Psoas muscle (tissue), 8 donors: ENCODE measurements at places on chromosomes 11 and 22. TPM values are rescaled to one million over a fixed set of nuclear protein-coding genes. Genes with fewer than 3 reads are reported as not detected.
A peak's percentile ranks its signal among the peaks of the same experiment; 100 is the strongest.

The BRSK2 gene
- 0.44 TPM for polyA plus RNA-seq

DNA sequence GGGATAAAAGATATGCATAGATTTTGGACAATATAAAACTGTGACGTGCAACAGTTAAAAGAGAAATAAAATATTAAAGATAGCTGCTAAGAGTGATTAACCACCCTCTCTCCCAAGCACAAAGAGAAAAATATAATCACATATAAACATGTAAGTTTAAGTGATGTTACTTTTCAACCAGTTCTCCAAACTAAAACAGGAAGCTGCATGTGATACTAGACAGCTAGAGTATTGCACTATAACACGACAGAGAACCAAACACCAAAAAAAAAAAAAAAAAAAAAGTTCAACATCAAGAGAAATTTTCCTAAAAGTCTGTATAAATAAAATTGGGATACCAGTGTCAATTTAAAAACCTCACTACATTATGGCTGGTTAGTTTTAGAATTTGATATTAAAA, 79.1 kb downstream of the PICALM start:
- no peak for DNase-seq

- no peak for DNase-seq
These were observed 56.8 kb downstream of the CD6 start for GRCh38 chr11:61028135-61028729.

The YAP1 gene
- polyA plus RNA-seq, result 42.3 TPM

The PHOX2A gene
- not detected for polyA plus RNA-seq

The CCDC90B gene
- polyA plus RNA-seq, result 46.4 TPM

The TEAD1 gene
- polyA plus RNA-seq, result 11.3 TPM

- DNase-seq, result no peak
These were observed 32.2 kb downstream of the PARVG start for GRCh38 chr22:44212936-44213335.

The TYR gene
- polyA plus RNA-seq, result not detected

DNA sequence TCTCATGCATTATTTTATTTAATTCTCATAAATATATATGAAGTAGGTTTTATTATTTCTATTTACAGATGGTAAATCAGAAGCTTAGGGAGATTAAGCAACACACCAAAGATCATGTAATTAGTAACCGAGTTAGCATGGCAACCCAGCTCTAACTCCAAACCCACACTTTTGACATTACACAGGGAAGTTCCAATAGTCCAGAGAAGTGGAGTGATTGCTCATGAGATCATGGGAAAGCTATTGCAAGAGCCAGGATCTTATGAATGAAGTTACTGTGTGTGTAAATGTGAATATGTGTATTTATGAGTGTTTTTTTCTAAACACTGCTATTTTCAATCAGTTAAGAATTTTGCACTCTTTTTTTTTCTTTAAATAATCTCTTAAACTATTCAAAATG, 225.8 kb upstream of the KIRREL3 start:
- DNase-seq, result no peak

The IGLL5 gene
- not detected for polyA plus RNA-seq

- DNase-seq, result peak; percentile 84
These were observed at the start of the genes RIBC2 and SMC1B for GRCh38 chr22:45413368-45414211. Gene RIBC2 (plus strand): TSS chr22:45413693. CDS start chr22:45413887, 194 bp downstream. Gene SMC1B (minus strand): TSS chr22:45413599. CDS start chr22:45413567, 32 bp downstream.

The IFITM10 gene
- 1.2 TPM for polyA plus RNA-seq

- no peak for DNase-seq
These were observed 555.0 kb downstream of the BRD1 start for GRCh38 chr22:49272546-49273125.

DNA sequence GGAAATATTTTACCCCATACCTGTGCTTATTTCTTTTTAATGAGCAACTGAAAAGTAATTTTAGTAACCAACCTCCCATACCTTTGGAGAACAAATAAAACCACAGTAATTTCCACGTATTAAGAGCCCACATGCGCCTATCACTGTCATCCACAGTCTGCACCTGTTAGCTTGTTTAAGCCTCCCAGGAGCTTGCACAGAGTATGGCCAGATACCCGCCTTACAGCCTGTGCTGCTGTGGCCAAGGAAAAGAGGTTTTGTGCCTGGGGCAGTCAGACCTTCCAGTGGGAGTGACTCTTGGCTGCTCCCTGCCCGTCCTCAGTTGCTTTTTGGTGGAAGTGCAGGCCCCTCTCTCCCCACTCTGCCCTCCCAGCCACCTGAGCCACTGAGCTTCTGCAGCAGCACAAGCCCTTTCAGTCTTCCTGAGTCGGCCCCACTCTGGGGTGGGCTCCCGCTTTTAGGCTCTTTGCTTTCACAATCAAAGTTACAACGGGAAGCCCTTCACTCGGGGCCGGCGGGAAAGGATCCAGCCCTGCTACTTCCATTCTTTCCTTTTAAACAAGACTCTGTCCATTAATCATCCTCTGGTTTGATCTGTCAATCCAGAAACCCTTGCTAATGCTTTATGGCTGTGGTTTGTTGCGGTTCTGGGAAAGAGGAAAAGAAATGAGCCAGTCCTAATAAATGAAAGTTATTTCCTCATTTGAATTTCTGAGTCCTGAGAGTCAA, 308.8 kb downstream of the TBC1D22A start:
- no peak for DNase-seq

GRCh38 chr11:104122836-104123235, 41.1 kb downstream of the PDGFD start:
- DNase-seq, result no peak

The CRYAB gene
- polyA plus RNA-seq, result 9,489 TPM

DNA sequence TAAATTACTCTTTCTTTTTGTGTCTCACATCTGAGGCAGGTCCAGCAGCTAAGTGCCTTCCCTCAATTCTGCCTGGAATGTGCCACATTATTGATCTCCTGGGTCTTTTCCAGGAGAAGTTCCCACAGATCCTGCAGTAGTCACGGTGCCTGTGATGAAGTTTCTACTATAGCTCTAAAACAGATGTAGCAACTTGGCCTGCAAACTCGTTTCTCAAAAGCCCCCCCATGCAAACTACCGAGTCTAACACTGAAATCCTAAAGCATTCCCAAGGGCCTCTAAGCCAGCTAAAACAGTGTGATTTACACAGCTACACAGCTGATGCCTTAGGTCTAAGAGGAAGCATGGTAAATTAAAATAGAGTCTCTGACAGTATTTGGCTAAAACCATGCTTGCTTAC, 54.3 kb downstream of the DDI1 start:
- no peak for DNase-seq

DNA sequence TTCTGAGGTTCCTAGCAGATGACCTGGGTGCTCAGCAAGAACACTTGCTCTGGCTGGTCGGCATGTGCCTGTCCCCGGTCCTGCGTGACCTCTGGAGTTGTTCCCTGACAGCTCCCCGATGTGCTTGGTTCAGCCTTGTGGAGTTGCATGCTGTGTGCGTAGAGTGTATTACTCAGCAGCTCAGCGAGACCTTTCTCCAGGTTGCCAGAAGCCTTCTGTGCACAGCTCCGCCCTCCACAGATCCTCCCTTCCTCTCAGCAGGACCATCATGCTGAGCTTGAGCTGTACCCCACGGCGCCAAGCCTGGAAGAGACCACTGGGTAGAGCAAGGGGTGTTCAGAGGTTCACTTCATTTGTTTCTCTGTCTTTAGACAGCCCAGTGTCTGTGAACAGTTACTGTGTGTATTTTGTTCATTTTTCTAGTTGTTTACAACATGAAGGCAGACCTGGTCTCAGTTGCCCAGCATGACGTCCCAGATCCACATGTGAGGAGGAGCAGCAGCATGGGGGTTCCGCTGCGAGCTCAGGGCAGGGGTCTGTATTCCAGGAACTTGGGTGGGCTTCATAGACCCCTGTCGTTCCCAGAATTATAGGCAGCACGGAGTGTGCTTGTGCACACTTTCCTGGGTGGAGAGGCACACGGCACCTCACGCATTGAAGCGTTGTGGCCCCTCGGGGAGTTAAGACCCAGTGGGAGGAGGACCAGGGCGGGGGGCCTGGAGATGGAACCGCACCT, 148.6 kb downstream of the IGLL1 start:
- peak; percentile 68 for DNase-seq

The HEPHL1 gene
- not detected for polyA plus RNA-seq

GRCh38 chr22:47228767-47229166, 466.3 kb downstream of the TBC1D22A start:
- no peak for DNase-seq

The MMP12 gene
- not detected for polyA plus RNA-seq

GRCh38 chr11:82858556-82859091, 41.6 kb downstream of the PRCP start:
- DNase-seq, result no peak

DNA sequence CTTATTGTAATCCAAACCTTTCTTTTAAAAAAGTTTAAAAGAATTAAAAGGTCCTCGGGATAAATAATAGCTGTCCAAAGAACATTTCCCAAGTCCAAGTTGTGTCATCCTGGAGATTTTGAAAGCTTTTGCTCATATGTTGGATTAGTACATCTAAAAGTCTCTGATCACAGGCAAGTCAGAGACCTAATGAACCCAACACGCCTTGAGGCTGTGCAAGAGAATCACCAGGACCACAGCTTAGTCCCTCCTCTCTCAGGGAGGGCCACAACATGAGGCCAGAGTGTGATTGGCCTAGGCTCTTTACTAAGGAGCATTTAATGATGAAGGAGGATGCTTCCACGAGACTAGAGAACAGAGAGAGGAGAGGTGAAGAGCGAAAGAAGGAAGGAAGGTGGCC, 98.7 kb upstream of the OR5AK2 start:
- DNase-seq, result no peak

DNA sequence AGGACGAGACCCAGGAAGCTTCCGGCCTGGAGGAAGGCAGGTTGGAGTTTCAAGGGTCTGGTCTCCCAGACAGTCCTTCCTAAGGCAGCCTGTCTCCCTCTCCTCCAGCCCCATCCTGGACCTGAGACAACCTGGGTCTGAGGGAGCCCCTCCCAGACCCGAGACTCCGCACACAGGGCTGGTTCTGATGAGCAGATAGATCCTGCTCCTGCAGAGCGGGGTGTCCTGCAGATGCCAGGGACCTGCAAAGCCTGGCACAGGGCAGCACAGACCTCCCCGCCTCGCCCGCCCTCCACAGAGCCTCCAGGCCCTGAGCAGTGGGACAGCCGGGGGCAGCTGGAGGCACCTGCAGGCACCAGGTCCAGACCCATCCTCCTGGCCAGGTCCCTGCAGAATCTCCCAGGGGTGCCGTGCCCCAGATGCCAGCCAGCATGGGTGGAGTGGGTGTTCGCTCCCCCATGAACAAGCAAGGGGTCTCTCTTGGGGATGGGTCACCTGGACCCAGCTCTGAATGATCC, 7.8 kb downstream of the PIM3 start:
- peak; percentile 60 for DNase-seq

DNA sequence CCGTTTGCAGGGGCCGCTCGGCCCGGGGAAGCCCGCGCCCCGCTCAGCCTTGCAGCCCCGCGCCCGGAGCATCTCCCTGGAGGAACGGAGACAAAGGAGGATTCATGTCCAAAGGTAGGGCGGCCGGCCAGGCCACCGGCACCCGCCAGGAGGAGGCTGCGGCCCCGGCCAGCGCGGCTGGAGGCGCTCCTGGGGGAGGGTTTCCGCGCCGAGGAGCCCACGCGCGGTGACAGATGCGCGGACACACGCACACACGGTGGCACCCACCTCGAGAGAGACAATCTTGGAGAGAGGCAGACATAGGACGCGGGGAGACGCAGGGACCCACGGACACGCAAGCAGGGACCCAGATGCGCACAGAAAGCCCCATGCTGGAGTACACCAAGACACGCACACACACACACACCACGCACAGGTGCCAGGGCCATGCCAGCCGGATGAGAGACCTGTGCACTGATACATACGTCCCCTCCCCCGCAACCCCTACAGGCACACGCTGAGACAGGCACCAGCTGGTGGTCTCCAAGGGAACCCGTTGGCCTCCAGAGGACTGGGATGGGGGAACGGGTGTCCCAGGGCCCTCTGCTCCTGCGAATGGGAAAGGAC, 7.8 kb downstream of the SEPTIN3 start:
- no peak for DNase-seq

- DNase-seq, result no peak
These were observed 97.5 kb upstream of the CD82 start for GRCh38 chr11:44467931-44468330.

The CAVIN3 gene
- polyA plus RNA-seq, result 24.7 TPM

DNA sequence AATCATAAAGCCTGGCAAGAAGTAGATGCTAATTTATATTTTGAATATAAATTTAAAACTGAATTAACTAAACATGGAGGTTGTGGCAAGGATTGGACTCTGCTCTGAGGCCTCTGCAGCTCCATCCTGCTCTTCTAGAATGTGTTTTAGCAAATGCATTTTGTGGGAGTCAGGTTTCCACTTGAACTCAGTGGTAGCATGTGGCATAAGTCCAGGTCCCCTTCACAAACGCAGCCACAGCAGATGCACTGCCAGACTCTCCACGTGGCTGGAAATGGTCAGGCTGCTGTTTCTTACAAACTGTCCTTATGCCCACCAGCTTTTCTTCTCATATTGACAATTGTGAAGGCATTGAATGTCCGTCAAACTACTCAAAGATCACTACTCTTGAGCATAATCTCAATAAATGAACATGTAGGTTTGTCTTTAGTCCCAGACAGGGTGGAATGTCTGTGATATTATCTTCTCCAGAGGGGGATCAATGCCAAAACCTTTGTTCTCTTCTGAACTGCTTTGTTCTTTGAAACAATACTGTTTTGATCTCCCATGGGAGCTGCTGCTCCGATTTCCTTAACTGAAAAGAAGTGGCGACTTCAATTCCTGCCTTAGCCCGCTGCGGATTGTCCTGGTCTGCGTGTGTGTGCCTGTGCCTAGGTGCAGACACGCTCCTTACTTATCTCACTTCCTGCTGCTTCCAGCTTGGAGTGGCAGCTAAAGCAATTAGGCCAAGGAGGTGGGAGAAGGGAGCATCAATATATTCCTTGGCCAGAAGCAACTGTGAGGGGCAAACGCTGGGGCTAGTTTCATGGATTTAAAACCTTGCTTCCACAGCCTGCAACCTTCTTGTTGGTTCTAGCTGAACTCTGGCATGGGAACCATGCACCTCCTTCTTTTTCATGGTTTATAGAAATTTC, 24.2 kb downstream of the EIF4G2 start:
- DNase-seq, result no peak

The GTSE1 gene
- 0.13 TPM for polyA plus RNA-seq

The MYBPC3 gene
- 0.01 TPM for polyA plus RNA-seq

The YPEL1 gene
- polyA plus RNA-seq, result 3.8 TPM

The CHADL gene
- 0.62 TPM for polyA plus RNA-seq

DNA sequence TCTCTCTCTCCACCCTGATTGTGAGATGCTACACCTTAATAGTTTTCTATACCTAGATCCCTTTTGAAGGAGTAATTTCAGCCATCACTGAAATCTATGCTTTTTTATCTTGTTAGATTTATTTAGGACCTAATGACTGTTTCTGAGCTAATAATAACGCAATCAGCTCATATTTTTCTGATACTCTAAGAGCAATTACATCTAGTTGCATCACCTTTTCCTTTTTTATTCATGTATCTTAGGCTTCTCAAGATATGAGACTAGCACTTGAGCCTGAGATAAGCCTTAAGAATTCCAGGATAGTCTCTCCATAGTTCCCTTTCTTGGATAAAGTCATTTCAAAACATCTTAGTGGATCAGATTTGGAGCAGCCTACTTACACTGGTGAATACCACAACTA, 25.1 kb upstream of the CAVIN3 start:
- no peak for DNase-seq

The C11orf97 gene
- polyA plus RNA-seq, result 0.06 TPM

The OR10AG1 gene
- not detected for polyA plus RNA-seq

The CRYBB1 gene
- polyA plus RNA-seq, result not detected
